ENCODE measurements at places on chromosomes 16 and 17.

GRCh38 chr17:50310455-50311111 is 35.3 kb upstream of the XYLT2 start:
- no peak for DNase-seq

GRCh38 chr16:68384288-68385161 is 63.8 kb downstream of the SMPD3 start:
- DNase-seq = no peak

DNA sequence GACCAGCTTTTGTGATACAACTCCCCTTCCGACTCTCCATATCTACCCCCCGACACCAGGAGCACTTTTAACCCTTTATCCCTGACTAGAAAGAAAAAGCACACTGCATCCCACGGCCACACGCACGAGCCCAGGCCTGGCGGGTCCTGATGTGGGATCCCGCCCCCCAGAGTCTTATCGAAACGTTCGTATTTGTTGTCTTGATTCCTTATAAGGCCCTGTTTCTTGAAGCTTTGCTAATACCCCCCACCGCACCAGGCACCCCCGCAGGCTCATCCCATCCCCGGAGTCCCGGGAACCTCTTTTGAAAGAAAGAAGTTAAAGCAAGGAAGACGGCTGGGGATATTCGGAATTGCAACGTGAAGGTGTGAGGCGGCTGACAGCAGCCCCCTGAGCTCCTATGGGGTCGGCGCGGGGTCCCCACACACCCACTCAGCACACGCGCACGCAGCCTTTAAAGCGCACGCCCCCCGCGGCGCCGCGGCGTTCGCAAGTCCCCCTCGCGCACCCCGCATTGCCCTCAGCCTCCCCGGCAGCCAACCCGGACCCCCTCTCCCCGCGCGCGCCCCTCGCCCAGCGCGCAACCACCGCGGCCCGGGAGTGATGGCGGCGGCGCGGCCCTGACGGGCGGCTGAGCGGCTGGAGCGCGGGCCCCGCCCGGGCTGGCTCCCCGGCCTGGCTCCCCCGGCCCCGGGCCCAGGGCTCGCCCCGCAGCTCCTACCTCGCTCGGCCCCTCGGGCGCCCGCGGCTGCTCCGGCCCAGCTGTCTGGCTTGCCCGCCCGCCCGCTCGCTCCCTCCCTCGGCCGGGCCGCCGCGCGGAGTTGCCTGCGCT is 448 bp downstream of the STAT5B start:
- DNase-seq = peak; percentile 38

DNA sequence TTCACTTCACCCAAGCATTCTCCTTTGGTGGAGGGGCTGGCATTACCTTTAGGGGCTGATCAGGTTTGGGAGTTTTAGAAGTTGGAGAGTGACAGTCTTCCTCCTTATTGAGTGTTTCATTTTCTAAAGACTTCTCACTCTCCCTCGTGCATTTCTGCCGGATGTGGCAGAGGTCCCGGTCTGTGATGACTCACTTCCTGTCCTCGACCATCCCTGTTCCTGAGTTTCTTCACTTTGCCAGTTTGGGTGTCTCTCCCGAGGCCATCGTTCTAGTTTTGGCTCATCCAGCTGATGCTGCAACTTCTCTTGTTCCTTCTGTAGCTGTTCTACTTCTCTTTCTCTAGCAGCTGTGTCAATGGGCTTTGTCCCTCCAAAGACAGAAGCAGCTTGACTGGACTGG is 104.3 kb downstream of the PHKB start:
- no peak for DNase-seq

- DNase-seq = no peak
Observed at GRCh38 chr17:38741921-38742410, 6.2 kb downstream of the PCGF2 start.

DNA sequence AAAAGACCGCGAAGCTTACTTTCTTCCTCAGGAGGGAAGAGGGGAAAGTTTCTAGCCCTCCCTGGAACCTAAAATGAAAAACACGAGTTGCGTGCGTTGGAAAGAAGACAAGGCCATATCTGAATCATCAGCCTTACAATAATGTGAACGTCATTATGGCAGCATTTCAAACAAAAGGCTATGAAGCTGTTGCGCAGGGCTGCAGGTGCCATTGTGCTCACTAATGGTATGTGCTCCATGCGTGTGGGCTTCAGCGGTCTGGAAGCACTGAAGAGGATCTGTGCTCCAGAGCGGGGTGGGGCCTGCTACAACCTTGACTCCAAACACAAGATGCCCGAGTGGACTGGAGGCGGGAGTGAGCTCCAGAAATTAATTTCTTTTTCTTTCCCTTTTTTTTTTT is 12.1 kb upstream of the CYB5B start:
- no peak for DNase-seq

DNA sequence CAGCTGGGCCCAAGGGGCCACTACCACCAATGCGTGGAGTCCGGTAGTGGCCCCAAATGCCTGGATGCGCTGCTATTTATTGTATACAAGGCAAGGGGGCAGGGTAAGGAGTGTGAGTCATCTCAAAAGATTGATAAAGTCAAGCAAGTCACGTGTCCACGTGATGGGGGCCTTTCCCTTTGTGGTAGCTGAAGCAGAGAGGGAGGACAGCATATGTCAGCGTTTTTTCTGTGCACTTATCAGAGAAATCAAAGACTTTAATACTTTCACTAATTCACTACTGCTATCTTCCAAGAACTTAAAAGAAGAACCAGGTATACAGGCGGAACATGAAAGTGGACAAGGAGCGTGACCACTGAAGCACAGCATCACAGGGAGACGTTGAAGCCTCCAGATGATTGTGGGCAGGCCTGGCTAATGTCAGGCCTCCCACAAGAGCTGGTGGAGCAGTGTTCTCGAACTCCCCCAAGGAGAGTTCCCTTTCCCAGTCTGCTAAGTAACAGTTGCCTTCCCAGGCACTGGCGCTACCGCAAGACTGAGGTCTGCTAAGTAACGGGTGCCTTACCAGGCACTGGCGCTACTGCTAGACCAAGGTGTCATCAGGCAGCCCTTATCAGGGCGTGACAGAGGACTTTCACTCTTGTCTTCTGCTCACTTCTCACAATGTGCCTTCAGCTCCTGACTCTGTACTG is 10.8 kb upstream of the ASB16 start:
- no peak for DNase-seq

DNA sequence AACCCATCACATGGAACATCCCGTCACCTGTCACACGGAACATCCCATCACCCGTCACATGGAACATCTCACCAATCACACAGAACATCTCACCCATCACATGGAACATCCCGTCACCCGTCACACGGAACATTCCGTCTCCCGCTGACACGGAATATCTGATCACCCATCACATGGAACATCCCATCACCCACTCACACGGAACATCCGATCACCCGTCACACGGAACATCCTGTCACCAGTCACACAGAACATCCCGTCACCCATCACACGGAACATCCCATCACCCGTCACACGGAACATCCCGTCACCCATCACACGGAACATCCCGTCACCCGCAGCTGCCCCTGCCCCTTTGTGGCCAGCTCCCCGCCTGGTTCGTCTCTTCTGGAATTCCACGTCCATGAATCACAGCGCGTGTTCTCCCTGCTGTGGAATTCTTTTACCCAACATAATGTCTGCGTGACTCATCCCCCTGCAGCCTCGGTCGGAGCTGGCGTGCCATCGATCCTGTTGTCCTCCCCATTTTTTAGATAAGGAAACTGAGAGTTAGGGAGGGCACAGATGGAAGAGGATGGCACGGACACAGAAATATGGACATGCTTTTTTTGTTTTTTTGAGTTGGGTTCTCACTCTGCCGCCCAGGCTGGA is 5.6 kb downstream of the CPNE7 start:
- no peak for DNase-seq

DNA sequence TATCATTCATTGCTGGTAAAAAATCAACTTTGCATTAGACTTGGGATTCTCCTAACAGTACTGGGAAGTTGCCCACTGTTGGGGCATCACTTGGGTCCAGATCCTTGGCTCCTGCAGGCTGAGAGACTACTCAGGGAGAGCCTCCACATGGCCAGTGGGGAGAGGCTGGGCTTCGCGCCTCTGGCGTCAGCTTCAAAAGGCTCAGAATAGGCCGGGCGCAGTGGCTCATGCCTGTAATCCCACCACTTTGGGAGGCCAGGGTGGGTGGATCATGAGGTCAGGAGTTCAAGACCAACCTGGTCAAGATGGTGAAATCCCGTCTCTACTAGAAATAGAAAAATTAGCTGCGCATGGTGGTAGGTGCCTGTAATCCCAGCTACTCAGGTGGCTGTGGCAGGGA is 3.4 kb upstream of the CSHL1 start:
- DNase-seq = no peak

DNA sequence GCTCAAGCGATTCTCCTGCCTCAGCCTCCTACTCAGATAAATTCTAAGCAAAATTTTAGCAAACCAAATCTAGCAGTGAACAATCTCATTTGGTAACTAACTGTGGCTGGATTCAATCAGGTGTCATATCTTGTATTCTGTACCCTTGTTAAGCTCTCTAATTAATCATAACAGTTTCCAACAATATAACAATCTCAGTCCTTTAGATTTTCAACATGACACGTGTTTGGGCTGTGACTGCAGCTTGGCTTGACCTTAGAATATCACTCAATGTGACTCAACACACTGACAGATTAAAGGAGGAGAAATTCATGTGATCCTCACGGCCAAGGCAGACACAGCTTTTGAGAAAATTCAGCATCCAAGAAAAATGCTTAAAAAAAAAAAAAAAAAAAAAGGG is 133.6 kb downstream of the BANP start:
- DNase-seq = no peak

DNA sequence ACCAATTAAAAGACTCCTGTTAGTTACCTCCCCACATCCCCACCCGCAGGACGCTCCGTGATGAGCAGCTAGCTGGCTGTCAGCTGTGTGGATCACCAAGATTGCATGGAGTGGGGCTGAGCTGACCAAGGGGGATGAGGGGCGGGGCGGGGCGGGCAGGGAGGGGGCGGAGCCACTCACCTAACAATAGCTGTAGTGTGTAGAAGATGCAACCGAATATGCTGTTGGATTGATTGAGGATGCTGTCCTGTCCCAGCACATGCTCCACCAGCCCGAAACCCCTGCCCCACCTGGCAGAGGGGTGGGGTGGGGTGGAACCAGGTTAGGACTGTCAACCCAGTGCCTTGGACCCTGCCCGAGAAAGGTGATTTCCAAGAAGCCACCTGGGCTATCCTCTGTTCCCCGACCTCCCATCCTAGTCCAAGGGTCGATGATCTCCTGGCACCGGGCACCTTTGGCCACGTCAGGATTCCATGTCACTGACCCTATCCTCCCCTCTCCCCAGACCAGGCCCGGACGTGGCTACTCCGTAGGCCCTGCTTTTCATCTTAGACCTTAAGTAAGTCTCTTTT is 1.4 kb downstream of the VKORC1 start:
- no peak for DNase-seq

DNA sequence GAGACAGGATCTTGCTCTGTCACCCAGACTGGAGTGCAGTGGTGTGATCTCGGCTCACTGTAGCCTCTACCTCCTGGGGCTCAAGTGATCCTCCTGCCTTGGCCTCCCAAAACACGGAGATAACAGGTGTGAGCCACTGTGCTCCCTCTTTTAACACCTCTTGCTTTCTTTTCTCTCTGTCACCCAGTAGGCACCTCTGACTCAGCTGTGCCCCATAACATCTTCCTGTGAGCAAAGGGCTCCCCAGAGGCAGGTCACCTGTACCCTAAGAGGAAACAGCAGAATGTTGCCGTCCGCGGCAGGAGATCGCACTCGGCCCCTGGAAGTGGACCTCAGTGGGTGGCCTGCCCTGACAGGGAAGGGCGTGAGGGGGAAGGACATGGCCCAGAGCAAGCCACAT is 918 bp upstream of the NLRC3 start:
- DNase-seq = no peak

GRCh38 chr16:69563605-69564580 is 1.9 kb upstream of the NFAT5 start:
- DNase-seq = peak; percentile 61

- DNase-seq = no peak
Observed at GRCh38 chr17:13475574-13476223, 126.0 kb downstream of the HS3ST3A1 start.

- peak; percentile 0 for DNase-seq
Observed at GRCh38 chr17:69961501-69962145, 113.4 kb upstream of the KCNJ16 start.

GRCh38 chr17:28398280-28398981 is 7.6 kb downstream of the SLC46A1 start:
- DNase-seq = no peak

- peak; percentile 92 for DNase-seq
Observed at GRCh38 chr17:74744714-74745547, 3.5 kb upstream of the NHERF1 start.

DNA sequence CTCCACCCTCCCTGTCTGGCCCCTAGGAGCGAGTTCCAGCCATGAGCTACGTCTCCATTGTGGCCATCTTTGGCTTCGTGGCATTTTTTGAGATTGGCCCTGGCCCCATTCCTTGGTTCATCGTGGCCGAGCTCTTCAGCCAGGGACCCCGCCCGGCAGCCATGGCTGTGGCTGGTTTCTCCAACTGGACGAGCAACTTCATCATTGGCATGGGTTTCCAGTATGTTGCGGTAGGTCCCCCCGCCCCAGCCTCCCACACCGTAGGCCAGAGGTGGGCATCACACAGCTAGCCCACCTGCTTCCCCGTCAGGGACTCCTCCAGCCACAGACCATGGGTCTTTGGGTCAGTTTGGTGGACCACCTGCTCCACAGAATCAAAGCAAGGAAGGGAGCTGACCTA is 4.2 kb downstream of the SLC2A4 start:
- DNase-seq = no peak

DNA sequence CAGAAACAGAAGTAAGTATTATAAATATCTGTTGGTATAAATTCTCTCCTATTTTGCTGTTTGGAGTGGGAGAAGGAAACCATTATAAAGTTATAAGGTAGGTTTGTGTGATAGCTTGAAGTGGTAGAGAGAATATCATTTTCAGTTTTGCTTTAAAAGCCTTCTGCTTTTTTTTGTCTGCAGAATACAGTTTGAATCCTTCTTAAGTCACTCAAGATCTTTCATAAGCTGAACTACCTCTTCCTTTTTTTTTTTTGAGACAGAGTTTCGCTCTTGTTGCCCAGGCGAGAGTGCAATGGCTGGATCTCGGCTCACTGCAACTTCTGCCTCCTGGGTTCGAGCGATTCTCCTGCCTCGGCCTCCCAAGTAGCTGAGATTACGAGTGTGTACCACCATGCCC is 9.0 kb downstream of the ATAD5 start:
- DNase-seq = no peak

DNA sequence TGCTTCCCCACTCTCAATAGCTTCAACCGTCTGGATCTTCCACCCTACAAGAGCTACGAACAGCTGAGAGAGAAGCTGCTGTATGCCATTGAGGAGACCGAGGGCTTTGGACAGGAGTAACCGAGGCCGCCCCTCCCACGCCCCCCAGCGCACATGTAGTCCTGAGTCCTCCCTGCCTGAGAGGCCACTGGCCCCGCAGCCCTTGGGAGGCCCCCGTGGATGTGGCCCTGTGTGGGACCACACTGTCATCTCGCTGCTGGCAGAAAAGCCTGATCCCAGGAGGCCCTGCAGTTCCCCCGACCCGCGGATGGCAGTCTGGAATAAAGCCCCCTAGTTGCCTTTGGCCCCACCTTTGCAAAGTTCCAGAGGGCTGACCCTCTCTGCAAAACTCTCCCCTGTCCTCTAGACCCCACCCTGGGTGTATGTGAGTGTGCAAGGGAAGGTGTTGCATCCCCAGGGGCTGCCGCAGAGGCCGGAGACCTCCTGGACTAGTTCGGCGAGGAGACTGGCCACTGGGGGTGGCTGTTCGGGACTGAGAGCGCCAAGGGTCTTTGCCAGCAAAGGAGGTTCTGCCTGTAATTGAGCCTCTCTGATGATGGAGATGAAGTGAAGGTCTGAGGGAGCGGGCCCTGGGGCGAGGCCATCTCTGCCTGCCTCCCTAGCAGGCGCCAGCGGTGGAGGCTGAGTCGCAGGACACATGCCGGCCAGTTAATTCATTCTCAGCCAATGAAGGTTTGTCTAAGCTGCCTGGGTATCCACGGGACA is 11.1 kb upstream of the CLEC18A start:
- DNase-seq = no peak

Data from naive thymus-derived CD4-positive, alpha-beta T cell (primary cell).